ENCODE measurements at places on chromosomes 4 and X. TPM values are rescaled to one million over a fixed set of nuclear protein-coding genes. Genes with fewer than 3 reads are reported as not detected.

DNA sequence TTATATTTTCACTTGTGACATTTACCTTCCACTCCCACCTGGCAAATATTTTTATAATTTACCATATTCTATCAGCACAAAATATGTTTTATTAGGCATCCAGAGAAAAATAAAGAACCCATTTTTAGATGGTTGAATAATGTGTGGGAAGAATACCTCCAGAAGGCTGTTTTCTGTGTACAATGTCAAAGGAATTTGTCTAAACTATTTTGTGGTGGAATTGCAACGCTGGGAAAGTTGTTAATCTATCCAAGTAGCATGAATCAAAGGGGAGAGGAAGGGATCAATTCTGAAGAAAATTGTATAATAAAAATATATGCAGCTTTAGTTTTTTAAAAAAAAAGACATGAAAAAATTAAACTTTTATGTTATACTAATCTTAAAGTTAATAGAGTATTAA lies 706.5 kb downstream of the FSTL5 start:
- DNase-seq, result no peak

DNA sequence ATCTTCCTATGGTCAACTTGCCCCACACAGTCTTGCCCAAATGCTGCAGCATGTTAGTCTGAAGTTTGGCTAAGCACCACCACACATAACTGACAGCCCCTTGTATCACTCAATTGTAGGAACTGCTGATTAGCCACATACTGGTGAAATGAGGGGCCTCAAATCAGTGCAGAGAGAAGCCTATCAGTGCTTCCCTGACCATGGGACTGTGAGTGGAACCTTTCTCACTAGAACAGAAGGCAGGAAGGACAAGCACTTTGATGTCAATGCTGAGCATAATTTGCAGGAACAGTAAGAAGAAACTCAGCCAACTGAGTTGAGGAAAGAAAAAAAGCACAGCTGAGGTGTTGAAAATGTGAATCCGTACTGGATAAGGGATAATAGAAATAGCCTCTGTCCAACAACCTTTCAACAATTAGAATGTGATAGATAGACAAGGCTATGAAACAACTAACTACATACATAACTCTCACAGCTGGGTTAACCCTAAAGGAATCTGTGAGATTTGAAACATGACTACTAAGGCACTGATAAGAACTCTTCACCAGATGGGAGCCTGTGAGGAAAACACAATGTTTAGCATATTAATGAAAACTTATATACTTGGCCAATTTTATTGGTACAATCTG lies 136.6 kb upstream of the SH3RF1 start:
- DNase-seq, result no peak

- no peak for DNase-seq
Observed at GRCh38 chrX:110310896-110311295, 7.0 kb downstream of the AMMECR1 start.

DNA sequence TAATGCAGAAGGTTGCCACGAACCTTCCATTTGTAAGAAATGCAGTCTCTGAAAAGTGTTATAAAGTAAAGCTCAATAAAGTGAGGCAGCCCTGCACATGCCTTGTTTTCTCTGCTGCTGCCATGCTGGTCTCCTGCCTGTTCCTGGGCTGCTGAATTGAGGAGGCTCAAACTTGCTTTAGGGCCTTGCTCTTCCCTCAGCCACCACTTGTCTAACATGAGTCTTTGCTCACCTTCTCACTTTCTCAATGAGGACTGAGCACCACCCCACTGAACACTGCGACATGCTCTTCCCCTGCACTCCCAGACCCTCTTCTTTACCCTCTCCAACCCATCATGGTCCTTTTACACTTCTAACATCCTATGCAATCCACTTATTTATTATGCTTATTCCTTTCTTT lies 25.2 kb upstream of the MFAP3L start:
- no peak for DNase-seq

- no peak for DNase-seq
Observed at GRCh38 chrX:120426599-120426998, 42.5 kb downstream of the LAMP2 start.

BEND2 gene
- not detected for total RNA-seq

DNA sequence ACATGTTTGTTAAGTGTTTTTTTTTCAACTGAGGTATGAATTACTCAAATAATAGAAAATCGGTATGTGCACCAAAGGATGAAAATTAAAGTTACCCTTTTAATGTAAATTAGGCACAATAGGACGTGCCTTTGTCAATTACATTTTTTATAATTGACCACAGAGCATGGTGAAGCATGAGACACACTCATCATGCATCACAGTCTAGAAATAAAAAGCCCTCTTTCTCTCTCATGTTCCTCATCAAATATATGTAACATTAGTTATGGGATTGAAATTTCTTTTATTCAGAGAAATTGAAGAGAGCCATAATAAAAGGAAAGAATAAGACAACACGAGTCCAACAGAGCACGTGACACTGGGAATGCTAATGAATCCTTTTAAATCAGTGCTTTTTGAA lies 3.5 kb downstream of the GNRHR start:
- DNase-seq, result no peak

DNA sequence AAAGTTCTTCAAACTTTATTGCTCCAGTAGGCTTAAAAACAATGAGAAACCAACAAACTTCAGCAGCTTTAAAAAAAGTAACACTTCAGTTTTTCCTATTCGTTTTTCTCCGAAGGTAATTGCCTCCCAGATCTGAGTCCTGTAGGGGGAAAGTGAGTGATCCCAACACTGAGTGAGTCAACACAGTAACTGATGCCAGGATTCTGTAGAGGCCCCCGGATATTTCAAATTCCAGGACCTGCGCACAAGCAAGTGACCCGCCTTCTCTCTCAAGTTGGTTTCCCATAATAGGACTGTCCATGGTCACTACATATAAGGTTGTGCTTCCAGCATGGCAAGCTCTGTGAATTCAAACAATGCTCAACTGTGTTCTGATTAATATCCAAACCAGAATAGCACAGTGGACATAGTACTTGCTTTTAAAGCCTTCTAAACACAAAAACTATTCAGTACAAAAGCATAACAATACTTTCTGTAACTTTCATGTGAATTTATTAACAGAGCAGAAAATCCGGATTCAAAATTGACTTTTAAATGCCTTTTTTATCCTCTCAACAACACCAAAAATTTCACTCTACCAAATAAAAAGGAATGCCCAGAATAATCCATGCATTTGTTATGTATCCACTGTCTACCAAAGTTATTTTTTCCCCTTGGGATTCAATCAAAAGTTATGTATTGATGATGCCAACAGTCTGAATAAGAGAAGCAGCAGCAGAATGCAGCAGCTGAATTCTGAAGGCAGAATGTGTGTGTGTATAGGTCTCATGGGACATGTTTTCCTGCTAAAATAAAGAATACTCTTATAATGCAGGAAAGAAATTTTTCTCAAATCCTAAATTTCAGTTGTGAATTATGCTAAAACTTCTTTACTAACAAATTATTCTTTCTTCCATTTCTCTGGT lies at the start of gene DMD:
Gene DMD, minus strand, starts transcription at position 194 of the 905 bp plus-strand sequence. CDS start 237 bp downstream, outside the sequence.
- no peak for DNase-seq

MED28 gene
- 22.0 TPM for total RNA-seq

- DNase-seq, result no peak
Observed at GRCh38 chr4:56301997-56302496, 85.2 kb downstream of the AASDH start.
